CD4-positive, alpha-beta T cell treated with Interleukin-2 at 100 ng/mL for 4 hours (primary cell): ENCODE measurements at places on chromosomes 12 and 14.

- DNase-seq, result no peak
Measured at GRCh38 chr12:1071182-1071581, 80.2 kb downstream of the ERC1 start.

DNA sequence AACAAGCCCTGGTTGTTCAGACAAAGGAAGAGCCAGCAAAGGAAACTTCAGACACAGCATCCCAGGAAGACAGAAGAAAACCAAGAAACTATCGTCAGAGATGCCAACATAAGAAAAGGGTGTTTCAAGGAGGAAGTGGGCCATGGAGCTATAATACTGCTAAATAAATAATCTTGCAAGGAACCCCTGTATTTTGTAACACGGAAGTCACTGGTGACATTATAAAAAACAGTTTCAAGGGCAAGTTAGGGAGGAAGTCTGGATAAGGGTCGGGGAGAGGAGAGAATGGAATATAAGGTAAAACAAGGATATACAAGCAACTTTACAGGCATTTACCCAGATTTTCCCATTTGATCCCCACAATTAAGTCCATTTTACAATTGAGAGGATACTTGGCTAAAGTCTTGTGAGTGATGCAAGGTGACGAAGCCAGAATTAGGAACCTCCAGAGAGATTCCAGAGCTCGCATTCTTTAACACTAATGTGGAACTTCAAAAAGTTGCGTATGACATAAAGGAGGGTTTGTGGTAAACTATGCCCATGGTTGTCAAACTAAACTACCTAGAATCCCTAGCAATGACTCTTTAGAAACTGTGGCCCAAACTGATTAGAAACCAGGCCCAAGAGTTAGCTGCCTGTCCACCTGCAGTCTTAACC, 46.4 kb downstream of the PPM1H start:
- DNase-seq, result no peak

- DNase-seq, result no peak
Measured at GRCh38 chr12:39574785-39575497, 44.7 kb downstream of the ABCD2 start.

GRCh38 chr12:115755061-115755724, 522.3 kb downstream of the MED13L start:
- no peak for DNase-seq

DNA sequence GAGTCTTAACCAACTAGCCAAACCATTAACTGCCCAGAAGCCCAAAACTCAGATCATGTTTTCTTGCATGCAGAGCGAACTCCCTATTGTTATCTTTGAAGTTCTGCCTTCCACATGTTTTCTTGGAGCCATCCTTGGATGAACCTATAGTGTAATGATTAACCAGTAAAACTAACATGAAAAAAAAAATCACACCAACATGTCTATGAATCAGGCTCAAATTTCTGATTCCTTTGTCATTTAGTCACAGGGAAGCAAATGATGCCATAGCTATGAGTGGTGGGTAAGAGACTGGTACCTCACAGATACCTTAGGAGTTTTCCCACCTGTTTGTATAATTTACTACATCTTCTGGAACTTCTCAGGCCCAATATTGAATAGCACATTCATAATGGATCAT, 70.7 kb downstream of the PTPRO start:
- DNase-seq, result no peak

- DNase-seq, result no peak
Measured at GRCh38 chr12:27551172-27551840, 27.3 kb downstream of the PPFIBP1 start.

DNA sequence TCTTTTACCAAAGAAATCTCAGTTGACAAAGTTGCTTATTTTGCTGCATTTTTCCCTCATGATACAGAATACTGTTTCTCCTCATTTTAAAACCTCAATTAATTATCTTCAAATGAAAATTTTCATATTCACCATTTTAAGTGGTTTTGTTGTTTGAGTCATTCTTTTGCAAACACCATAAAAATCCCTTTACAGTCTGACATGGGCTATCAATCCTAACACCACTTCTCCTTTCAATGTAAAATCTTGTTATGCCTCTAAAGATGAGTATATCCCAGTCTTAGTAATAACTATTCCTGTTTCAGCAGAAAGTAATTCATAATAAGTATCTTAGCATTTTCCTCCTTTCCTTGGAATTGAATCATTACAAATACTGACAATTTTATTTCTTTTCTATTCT, 192.2 kb downstream of the SYT1 start:
- no peak for DNase-seq

- no peak for DNase-seq
Measured at GRCh38 chr12:68915055-68915454, 17.9 kb downstream of the CPM start.

GRCh38 chr12:107359382-107359781, 266.0 kb upstream of the CRY1 start:
- DNase-seq, result no peak

GRCh38 chr14:27077214-27077613, 479.4 kb upstream of the NOVA1 start:
- no peak for DNase-seq

GRCh38 chr12:124722878-124723277, 140.8 kb downstream of the SCARB1 start:
- DNase-seq, result no peak

- peak; percentile 75 for DNase-seq
Measured at GRCh38 chr12:50088577-50089335, 3.6 kb downstream of the SMARCD1 start.

GRCh38 chr14:62126879-62127478, 364.8 kb downstream of the SNAPC1 start:
- peak; percentile 44 for DNase-seq

DNA sequence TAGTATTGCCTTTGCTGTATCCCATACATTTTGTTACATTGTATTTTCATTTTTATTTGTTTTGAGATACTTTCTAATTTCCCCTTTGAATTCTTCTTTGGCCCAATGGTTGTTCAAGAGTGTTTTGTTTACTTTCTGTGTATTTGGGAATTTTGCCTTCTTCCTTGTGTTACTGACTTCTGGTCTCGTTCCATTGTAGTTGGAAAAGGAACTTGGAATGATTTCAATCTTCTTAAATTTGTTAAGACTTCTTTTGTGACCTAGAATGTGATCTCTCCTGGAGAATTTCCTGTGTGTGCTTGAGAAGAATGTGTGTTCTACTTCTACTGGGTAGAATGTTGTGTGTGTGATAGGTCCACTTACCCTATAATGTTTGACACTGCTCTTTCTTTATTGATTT, 304.4 kb upstream of the RTL1 start:
- DNase-seq, result no peak

DNA sequence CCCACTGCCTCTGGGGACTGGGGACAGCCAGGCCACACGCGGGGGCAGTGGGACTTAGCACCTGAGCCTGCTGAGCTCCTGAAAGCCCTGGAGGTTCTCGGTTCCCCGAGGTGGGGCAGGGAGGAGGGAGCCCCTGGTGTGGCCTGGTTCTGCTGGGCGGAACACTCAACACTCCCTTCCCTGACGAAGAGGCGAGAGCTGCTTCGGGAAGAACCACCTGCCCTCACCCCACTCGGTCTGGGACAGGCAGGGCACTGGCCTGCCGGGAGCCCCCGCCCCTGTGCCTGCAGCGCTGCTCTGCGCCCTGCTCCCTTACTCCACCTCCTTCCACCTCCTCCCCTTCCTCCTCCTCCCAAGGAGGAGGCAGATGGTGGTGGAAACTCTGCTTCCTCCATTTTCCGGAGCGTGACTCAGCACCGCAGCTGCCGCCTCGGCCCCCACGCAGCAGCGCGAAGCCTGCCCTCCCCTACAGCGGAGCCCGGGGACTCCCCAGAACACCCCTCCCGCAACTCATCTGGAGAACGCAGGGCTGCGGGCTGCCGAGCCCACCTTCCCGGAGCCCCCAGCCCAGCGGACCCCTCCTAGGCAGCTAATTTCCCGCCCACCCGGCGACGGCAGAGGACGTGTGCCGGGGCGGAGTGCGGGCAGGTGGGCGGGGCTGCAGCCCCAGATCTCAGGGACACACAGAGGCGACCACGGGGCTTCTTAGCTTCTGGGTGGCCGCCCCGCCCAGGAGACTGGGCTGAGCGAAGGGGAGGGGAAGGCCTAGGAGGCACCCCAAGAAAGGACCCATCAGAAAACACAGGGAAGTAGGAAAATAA, 11.7 kb upstream of the INF2 start:
- peak; percentile 55 for DNase-seq

DNA sequence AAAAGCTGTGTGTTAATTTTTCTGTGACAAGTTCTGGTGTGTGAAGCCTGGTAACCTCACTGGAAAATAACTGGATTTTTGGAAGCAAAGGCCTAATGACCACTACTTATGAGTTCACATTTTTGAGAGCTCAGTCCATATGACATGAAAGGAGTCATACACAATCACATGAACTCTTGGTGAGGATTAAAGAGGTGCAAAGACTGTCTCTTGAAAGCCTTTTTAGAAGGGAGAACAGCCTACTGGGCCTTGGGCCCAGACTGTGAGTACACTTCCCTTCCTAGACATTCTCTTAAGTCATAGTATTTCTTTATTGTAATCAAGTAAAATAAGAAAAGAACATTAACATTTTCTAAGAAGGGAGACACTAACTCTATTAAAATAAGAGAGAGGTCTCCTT, 176.1 kb downstream of the BCAT1 start:
- DNase-seq, result no peak

DNA sequence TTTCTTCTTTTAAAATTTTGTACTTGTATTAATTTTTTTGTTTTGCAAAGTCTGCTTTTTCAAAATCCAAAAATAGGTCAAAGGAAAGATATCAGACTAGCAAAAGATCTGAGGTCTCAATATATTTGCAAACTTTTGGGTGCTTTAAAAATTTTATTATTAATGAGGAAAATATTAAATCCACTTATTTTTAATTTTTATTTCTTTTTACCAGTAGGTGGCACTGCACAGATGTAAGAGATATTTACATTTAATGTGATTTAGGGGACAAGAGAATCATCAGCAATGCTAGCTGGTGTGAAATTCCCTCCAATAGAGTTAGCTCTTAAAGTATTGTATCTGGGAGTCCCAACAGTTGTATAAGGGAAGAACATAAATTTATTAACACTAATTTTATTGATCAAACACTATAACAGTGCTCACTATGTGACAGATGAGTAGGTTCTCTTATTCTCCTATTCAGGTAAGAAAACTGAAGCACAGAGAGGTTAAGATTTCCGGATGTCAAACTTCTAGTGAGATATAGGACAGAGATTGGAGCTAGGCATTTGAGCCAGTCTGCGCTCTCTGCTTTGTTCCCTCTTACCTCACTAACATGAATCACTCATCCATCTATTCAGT, 30.5 kb downstream of the ALX1 start:
- DNase-seq, result no peak

GRCh38 chr12:20508962-20509361, 140.6 kb downstream of the PDE3A start:
- DNase-seq, result no peak

DNA sequence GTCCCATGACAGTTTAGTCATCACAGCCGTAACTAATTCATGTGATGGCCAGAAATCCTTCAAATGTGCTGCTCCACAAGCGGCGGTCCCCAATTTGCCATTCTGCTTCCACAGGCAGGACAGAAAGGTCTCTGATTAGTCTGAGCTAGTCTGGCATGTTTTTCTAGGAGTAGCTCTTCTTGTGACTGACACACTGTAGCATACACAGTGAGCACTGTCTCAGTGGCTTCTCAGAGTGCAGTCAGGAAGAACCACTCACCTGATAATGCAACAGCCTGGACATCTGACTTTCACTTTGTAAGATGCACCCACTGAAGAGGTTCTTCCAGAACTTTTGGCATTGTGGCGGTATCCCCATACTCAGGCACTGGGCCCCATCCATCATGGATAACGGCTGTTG, 1266.2 kb downstream of the TMEM121 start:
- no peak for DNase-seq

GRCh38 chr14:69324341-69324931, 64.5 kb downstream of the GALNT16 start:
- no peak for DNase-seq

- DNase-seq, result no peak
Measured at GRCh38 chr12:114241973-114242434, 163.9 kb downstream of the TBX5 start.

- DNase-seq, result no peak
Measured at GRCh38 chr14:93946104-93946503, 19.0 kb downstream of the FAM181A start.

GRCh38 chr12:1162081-1162760, 171.2 kb downstream of the ERC1 start:
- no peak for DNase-seq

GRCh38 chr14:26993556-26993955, 395.7 kb upstream of the NOVA1 start:
- DNase-seq, result no peak

- DNase-seq, result no peak
Measured at GRCh38 chr14:23443881-23444280, 8.4 kb upstream of the MYH7 start.

DNA sequence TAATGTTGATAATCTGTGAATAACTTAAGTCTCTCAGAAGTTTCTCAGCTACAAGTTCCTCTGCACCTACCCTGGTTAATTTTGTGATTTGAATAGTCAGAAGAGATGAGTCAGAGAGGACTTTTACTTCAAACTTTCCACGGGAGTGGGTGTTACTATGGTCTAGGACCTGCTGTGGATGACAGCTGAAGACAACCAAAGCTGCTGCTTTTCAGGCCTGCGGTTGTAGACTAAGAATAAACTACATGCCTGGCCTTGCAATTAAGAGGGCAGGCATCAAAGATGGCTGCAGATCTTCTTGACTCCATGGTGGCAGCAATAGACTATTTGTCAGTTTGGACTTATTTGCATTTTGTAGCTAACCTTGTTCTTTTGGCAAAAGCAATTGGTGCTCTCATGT, 227.1 kb upstream of the KRR1 start:
- peak; percentile 15 for DNase-seq

- no peak for DNase-seq
Measured at GRCh38 chr12:29149691-29150281, 708 bp downstream of the FAR2 start.

GRCh38 chr12:1841586-1842182, 21.3 kb downstream of the LRTM2 start:
- no peak for DNase-seq

DNA sequence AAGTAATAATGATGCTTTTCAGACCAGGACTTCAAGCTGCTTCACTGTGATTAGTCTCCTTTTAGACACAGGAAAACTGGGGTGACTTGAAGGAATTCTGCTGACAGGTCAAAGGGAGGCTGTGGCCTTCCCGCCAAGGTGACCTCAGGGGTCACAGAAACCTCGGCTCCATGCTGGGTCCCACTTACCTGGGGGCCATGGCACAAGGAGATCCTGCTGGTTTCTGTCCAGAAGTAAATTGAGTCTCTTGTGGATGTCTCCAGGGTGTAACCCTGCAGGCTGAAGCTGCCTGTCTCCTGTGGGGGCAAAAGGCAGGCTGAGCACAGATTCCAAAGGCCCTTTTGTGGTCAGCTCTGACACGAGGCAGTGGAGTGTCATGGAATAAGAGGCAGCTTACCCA, 138.7 kb upstream of the MED13L start:
- DNase-seq, result no peak

- no peak for DNase-seq
Measured at GRCh38 chr14:100294963-100295330, 11.3 kb downstream of the SLC25A29 start.

DNA sequence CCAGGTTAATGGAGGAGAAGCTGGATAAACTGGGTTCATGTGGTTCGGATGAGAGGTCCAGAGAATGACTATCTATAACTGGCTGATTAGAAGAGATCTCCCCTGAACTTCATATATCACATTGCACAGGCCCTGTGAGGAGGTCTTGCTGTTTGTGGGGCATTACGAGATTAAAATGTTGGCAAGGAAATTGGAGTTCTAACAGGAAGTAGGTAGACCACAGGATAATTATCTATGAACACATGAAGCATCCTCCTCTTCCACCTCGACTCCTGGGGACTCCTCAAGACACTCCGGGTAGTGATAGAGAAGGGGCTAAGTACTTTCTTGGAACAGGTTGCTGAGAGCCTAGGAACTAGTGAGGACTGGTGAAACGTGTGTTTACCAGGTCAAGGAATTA, 418.8 kb downstream of the KCNH5 start:
- DNase-seq, result no peak
